ENCODE measurements at places on chromosomes 2 and 18.

- DNase-seq: no peak
These were observed 319.9 kb upstream of the THUMPD2 start for GRCh38 chr2:40098786-40099470.

- no peak for DNase-seq
These were observed 15.3 kb downstream of the SGPP2 start for GRCh38 chr2:222439692-222440091.

GRCh38 chr2:182906454-182906853 is 40.0 kb upstream of the FRZB start:
- no peak for DNase-seq

DNA sequence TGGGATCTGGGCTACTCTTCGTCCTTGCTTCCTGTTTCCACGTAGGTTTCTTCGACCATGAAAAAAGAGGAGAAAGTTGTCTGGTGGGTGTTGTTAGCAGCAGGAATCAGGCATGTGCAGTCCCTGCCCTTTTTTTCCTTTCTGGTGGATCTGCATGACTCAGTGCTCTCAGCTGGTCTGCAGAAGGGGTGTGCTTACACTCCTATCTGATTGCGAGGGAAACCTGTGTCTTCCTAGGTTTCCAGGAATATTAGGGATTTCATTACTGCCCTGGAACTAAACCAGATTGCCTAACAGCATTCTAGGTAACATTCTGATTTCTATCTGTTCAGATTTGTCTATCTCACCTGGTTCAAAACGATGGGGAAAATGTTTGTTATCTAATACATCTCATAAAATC is 174.3 kb downstream of the CCDC102B start:
- DNase-seq: no peak

- DNase-seq: peak; percentile 14
These were observed 352.6 kb upstream of the CWC22 start for GRCh38 chr2:180359522-180360282.

- DNase-seq: no peak
These were observed 621.4 kb downstream of the NYAP2 start for GRCh38 chr2:226020956-226021355.

- DNase-seq: peak; percentile 92
These were observed 49.7 kb upstream of the RASGRP3 start for GRCh38 chr2:33426666-33427231.

DNA sequence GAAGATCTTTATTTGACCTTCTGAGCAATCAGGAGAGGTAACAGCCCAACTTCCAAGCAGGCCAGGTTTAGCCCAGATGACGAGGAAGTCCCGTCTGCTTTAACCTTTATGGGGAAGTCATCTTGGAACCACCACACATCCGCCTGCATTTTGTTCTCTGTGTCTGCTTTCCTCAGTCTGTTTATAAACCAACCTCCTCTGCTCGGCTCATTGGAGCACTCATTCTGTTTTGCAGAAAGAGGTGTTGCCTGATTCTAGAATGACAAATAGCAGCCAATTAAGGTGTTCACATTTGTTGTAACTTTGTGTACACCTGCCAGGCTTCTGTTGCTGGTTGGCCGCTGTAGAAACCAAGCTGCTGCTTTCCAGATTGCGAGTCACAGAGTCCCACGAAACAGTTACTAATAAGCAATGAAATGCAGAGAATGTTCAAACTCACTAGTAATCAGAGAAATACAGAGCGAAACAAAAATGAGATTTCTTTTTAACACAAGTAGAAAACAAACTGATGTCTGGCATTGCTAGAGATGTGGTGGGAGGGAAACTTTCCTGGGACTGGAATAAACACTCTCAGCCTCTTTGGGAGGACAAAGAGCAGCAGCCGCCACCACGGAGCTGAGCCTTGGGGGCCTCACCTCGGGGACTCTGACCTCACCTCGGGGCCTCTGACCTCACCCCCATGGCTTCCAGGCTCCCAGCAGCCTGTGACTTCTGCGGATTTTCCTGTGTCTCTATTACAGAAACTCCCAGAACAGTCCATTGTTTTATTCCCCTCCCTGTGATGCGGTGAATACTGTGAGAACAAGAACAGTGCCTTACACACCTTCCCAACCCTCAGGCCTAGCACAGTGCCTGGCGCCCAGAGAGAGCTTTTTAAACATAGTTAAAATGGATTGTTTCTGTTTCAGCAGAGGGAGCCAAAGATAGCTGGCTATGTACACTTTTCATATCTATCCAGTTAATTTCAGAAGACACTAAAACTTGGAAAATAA is 64.0 kb downstream of the MBP start:
- no peak for DNase-seq

DNA sequence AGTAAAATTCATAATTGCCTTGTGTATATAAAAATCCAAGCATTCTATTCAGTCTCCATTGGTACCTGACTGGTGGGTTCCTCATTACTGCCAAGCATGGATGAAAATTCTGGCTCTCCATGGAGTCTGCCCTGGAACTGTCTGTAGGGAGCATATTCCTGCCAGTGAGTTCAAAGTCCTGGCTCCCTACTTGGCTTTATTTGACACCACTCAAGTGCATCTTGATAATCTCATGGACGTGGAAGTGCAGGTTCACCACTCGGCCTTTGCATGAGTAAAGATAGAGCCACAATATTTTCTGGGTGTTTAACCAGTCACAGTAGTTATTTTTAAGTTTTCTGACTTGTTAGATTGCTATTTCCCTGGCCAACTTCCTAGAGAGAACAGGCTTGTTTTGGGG is 63.5 kb downstream of the CNTNAP5 start:
- no peak for DNase-seq

- no peak for DNase-seq
These were observed 68.9 kb upstream of the BOD1L2 start for GRCh38 chr18:57077786-57078552.

DNA sequence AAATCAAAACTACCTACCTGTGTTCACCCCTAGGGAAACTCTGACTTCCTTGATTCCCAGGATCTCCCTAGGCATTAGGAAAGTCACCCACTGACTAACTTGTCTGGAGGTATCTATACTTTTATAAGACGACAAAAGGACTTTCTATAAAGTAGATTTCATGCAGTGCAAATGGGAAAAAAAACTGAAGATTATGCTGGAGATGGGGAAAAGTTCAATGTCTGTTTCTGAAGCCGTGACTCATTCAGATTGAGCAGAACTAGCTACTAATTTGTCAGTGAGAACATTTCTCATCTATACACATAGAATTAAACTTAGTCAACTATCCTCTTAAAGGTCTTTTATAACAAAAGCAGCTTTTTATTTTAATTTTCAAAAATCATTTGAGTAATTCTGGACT is 6.0 kb downstream of the SEPTIN10 start:
- no peak for DNase-seq

DNA sequence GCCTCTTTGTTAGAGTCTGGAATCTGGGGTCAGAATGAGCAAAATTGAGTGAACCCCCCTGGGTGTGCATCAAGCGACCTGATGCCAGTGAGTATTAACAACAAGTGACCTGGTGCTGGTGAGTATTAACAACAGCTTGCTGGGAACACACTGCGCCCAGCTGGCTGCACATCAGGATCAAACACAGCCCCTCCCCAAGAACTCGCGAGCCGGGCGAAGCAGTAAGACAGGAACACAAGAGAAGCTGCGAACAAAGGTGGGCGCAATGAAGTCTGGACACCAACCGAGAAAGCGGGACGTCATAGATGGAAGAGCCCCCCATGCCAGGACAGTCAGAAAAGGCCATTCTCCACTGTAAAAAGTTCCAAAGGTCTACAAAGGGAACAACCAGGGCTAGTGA is 34.3 kb downstream of the CRACDL start:
- no peak for DNase-seq

DNA sequence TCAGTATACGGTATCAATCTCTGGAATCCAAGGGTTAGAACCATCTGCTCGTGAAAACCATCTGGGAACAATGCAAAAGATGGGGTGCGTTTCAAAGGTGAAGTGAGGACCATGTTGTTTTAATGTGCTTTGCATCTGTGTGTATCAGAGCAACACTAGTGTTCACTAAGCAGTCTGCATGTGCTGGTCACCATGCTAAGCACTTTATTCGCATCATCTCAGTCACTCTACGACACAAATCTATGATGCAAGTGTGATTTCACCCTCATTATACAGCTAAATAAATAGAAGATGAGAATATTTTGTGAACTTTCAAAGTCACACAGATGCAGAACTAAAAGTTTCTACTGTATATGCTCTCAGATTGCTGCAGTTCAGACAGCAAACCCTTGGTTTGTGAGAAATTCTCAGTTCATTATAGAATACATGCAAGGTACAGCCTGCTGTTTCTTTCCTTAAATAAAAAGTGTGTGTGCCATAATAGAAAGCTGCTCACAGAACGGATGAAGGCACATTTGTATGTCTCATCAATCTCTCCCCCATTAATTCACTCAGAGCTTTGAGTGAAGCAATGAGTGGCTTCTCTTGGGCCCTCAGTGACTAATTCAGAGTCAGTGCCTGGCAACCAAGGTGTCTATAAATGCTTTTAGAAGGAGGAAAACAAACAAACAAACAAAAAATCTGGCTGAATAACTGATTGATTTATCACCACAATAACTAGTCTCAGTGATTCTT is 652.8 kb upstream of the SOX11 start:
- no peak for DNase-seq

- DNase-seq: peak; percentile 53
These were observed 691.4 kb upstream of the FSHR start for GRCh38 chr2:49845671-49846070.

GRCh38 chr18:24369426-24369825 is 28.2 kb downstream of the OSBPL1A start:
- no peak for DNase-seq

DNA sequence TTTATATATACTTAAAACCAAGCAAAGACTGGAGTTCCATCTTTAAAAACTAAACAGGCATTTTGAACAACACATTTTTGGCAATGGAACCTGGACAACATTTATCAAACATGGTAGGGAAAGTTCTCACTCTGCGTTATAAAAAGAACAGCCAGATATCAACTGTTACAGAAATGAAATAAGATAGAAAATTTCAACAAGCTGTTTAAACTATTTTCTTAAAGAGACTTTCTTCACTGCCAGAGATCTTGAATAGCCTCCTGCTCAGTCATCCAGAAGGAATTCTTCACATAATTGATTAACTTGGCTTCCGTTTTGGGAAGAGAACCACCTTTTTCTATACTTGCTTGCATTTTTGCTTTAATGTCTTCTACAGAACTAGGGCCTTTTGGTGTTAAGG is 166.0 kb upstream of the PIK3C3 start:
- no peak for DNase-seq

- DNase-seq: no peak
These were observed 120.1 kb upstream of the PKDCC start for GRCh38 chr2:41927581-41928264.
